ENCODE measurements at places on chromosomes 3 and 15.

DNA sequence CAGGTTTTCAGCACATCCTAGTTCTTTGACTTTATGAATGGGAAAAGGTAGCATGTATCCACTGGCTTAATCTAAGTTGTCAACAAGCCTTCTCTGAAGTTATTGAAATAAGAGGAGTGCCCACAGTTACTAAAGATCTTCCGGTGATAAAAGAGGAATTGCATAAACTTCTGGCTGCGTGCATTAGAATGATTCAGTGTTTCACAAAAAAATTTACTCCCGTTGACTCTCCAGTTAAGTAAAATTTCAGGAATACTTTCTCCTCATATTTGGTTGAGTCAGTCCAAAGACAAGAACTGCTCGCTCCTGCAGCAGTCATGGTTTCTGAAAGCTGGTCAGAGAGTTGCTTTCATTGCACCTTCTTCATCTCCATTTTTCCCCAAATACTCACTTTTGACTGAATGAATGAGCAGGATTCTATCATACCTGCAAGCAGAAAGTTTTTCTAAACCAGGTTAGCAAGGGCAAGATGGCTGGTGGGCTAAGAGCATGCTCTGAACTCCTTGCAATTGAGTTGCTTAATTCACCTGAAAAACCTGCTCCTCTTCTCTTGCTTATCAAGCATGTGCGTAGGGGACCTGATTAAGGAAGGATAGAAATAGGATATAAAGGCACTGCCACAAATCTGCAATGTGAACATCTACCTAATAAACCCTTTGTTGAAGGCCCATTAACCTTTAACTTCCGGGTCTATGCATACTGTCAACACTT, 64.2 kb upstream of the TIMP4 start:
- DNase-seq: no peak

DNA sequence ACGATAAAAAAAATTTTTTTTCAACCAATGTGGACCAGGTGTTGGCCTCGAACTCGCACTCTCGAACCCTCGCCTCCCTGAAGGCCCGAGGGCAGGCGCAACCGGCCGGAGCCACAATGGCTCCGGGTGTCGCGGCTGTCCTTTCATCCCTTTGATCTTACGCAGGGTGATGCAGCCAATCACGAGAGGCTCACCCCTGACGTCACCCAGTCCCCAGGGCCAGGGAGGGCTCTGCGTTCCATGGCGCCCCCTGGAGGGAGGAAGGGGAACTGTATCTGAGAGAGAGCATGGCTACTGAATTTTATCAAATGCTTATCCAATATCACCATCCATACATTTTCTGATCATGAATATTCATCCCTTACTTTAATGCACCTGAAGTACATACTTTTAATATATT, 15.4 kb upstream of the GMNC start:
- no peak for DNase-seq

DNA sequence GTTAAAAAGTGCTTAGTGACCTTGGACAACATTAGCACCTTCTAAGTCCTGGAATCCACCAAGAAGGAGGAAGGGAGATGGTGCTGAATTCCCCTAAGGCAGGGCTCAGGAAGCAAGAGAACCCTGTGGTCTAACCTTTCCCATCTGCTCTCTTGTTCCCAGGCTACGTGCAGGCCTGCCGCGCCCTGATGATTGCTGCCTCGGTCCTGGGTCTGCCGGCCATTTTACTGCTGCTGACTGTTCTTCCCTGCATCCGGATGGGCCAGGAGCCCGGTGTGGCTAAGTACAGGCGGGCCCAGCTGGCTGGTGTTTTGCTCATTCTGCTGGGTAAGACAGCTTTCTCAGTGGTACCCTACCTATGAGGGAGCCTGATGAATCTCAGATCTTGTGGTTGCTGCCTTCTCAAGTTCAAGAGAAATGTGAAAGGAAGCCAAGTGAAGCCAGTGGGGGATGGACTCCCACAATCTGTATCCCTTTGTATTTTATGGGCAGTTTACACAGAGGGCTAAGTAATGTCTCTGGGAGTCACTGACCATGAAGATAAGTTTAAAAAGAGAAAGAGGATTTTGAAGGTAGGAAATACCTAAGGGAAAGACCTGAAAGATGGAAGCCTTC, 4.4 kb downstream of the CLDN11 start:
- no peak for DNase-seq

DNA sequence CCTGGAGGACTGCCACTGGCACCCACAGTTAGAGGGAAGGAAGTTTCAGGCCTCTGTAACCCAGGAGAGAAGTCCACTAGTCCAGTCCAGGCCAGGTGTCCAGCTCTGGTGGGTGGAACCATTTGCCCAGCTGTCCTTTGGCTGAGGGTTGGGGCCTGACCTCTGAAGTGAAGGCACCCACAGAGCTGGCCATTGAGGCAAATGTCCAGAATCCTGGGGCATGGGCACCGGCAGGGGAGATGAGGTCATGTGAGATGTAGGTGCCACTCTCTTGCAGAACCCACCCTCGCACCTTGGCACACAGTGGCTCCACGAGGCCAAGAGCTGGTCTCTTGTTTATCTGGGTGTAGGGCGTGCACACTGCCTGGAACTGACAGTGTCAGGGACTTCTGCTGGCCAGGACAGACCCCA, 162.8 kb downstream of the SMAD6 start:
- no peak for DNase-seq

DNA sequence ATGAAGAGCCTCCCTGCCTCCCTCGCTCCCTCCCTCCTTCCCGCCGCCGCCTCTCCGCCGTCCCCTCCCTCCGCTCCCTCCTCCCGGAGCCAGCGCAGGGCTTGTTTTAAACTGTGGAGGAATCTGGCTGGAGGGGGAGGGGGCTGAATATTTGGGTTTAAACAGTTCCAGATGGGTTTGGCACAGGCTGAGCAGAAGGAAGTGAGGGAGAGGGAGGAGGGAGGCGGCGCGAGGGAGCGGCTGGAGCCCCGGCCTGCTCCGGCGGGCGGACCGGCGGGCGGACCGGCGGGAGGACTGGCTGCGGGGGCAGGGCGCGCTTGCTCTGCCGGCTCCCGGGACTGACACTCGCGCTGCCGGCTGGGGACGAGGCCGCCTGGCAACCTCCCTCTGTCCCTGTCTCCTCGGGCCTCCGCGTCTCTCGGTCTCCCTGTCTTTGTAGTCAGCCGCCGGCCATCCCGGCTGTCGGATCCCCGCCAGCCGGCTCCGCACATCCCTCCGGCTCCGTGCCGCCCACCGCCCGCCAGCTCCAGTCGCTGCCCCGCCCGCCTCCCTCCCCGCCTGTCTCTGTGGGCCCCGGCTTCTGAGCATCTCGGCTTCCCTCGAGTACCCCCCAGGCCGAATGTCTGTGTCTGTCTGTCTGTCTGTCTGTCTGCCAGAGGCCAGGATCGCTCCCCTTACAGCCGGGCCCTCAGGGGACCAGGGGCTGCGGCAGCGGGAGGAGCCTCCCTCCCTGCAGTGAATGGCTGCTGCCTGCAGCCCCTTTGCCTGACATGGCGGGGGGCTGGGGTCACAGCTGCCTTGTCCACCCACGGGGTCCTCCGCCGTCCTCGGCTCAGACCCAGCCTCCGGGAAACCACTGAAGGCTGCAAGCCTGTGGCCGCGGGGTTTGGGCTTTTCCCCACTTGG, 7.6 kb downstream of the EPHB3 start:
- peak; percentile 69 for DNase-seq

DNA sequence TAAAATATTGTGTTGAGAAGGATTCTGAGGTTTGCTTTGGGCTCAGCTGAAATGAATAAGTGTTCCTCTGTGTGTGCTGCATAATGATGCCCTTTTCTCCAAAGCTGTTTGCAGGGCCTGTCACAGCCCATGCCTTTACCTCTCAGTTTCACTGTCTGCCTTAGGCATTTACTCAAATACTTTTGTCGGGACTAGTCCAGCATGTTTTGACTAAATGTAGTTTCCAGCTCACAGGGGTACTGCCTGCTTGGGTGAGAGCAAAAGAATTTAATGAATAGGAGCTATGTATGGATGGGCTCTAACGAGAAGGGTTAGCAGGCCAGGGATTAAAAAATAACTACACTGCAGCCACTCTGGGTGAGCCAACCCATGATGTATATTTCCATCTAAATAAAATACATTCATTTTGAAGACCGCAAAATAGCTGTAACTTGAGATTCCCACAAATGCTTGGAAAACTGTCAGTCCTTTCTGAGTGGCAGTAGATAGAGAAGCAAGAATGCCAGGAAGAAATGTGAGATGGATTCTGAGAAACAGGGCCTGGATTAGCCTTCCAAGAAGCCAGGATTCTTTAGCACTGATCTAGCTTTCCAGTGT, 549.2 kb upstream of the TBL1XR1 start:
- DNase-seq: no peak

- no peak for DNase-seq
Observed at GRCh38 chr3:72426618-72427397, 421.4 kb downstream of the SHQ1 start.

- no peak for DNase-seq
Observed at GRCh38 chr15:96381463-96381862, 51.0 kb downstream of the NR2F2 start.

GRCh38 chr3:8507496-8507895, 5.9 kb downstream of the LMCD1 start:
- DNase-seq: no peak

DNA sequence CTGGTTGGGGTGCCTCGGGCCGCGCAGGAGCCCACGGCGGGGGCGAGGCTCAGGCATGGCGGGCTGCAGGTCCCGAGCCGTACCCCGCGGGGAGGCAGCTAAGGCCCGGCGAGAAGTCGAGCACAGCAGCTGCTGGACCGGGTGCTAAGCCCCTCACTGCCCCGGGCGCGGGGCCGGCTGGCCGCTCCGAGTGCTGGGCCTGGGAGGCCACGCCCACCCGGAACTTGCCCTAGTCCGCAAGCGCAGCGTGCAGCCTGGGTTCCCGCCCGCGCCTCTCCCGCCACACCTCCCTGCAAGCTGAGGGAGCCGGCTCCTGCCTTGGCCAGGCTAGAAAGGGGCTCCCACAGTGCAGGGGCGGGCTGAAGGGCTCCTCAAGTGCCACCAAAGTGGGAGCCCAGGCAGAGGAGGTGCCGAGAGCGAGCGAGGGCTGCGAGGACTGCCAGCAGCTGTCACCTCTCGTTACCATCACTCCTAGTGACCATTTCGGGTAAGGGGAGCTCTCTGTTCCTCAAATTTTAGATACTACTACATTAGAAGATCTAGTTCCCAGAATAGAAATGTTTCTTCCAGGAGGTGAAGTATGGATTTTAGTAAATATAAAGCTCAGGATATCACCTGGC, 417.0 kb upstream of the AGTR1 start:
- DNase-seq: no peak

DNA sequence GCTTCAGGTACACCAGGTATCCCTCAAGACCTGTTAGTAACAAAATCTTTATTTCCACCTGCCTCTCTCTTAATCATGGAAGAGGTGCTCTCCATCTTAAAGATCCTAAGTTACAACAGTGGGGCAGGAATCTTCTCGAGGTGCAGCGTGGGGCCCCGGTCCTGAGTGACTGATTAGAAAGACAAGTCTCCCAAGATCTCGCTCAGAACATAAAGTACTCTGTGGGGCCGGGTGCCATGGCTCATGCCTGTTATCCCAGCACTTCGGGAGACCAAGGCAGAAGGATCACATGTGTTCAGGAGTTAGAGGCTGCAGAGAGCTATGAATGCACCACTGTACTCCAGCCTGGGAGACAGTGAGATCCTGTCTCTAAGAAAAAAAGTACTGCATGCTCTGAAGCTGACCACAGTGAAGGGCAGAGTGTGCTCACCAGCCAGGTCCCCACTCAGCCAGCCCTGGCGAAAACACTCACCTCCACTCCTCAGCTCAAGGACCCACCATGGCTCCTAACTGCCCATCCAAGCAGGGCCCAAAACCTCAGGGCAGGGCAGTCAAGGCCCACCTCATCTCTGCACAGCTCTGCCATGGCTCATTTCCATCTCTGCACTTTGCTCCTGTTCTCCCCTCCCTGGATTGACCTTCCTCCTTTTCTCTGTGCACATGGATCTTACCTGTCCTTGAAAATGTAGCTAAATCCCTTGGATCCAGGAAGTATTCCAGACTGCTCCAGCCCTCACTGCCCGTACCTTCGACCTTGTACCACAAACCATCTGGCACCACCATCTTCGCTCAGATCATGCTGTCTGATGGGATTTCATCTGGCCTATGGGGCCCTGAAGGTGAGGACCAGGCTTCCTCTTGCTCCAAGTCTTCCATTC, 7.1 kb downstream of the SEMA7A start:
- DNase-seq: no peak

- no peak for DNase-seq
Observed at GRCh38 chr3:127410137-127410488, 122.3 kb upstream of the PRR20G start.

- no peak for DNase-seq
Observed at GRCh38 chr3:71185733-71186455, 397.6 kb downstream of the FOXP1 start.

DNA sequence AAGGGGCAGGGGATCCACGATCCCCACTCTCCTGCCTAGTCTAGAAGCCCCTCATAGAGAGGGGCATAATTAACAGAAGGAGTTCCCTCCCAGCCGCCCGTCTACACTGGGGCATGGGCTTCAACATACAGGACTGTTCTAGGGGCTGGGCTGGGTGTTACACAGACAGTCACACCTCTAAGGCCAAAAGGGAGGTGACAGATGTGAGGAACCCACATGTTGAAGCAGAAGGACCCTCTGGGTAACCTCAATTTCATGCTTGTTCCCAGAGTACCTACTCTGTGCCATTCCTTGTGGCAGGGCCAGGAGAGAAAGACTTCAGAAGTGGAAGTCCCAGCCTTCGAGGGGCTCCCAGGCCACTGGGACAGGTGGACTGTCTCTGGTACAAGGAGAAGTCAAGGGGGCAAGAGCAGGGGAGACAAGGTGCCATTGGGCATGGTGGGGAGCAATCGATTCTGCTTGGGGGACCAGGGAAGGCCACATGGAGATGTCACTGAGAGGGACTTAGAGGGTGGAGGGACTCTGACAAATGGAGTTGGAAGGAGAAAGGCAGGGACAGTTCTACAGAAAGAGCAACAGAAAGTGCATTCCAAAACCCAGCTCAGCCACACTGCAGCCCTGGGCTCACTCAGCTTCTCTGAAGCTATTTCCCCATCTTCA, 71.3 kb downstream of the CPN2 start:
- no peak for DNase-seq

DNA sequence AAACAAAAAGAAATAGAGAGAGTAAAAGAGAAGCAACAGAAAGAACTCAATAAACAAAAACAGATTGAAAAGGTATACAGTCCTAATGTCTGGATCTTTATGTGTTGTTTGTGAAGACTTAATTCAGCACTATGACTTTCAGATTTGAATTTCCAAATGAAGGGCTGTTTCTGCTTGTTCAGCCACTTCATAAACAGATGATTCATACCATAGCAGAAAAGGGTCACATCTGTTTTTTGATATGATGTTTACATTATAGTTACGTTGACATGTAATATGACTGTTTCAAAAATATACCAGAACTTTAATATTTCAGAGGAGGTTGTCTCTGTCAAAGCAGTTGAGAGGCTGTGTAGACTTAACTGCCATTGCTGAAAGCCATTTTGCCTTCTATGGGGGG, 24.1 kb downstream of the ASB14 start:
- no peak for DNase-seq

GRCh38 chr3:167554898-167555297, 81.1 kb upstream of the SERPINI2 start:
- DNase-seq: no peak

- no peak for DNase-seq
Observed at GRCh38 chr15:74380361-74381189, 13.1 kb upstream of the CYP11A1 start.

- no peak for DNase-seq
Observed at GRCh38 chr3:119635719-119636118, 24.7 kb downstream of the POPDC2 start.

Measured in cerebellar cortex (tissue), 1 donor.